SK-MEL-5 (cell line): ENCODE measurements at places on chromosomes 13 and 19. TPM values are rescaled to one million over a fixed set of nuclear protein-coding genes. Genes with fewer than 3 reads are reported as not detected.

Gene CAPN12
- total RNA-seq: not detected in 2 replicates

Gene BEST2
- not detected in 2 replicates for total RNA-seq

Gene GNA15
- not detected in 2 replicates for total RNA-seq

Gene RDH13
- 18.1 and 20.7 TPM in 2 replicates for total RNA-seq

Gene ZNF813
- 3.4 and 3.9 TPM in 2 replicates for total RNA-seq

Gene ZFR2
- 0.18 and 0.72 TPM in 2 replicates for total RNA-seq

Gene HSPB6
- total RNA-seq: not detected in 2 replicates

Gene KIR2DL3
- total RNA-seq: not detected in 2 replicates

Gene SIGLEC14
- total RNA-seq: not detected in 2 replicates

Gene ZNF415
- 0.21 TPM in 1 of 2 replicates, not detected in the other for total RNA-seq

Gene TIMM29
- total RNA-seq: 19.3 and 23.0 TPM in 2 replicates

Gene CATSPERD
- total RNA-seq: not detected in 2 replicates

Gene ZNF324B
- 6.8 TPM in 2 replicates for total RNA-seq

Gene PROZ
- not detected in 2 replicates for total RNA-seq

Gene PABPC3
- total RNA-seq: 0.11 and 0.13 TPM in 2 replicates

Gene CD33
- total RNA-seq: 0.19 and 0.63 TPM in 2 replicates

Gene ACP5
- 64.7 and 68.3 TPM in 2 replicates for total RNA-seq

Gene SOX1
- total RNA-seq: not detected in 2 replicates

Gene ADAMTS10
- not detected in 2 replicates for total RNA-seq

Gene ZNF324
- total RNA-seq: 6.3 and 7.7 TPM in 2 replicates

Gene COL4A2
- total RNA-seq: 23.4 and 25.7 TPM in 2 replicates

Gene CCDC8
- total RNA-seq: not detected in 2 replicates

Gene MCEMP1
- total RNA-seq: not detected in 2 replicates

Gene IRF3
- total RNA-seq: 23.3 and 27.6 TPM in 2 replicates

Gene CEACAM16
- total RNA-seq: not detected in 2 replicates

Gene S1PR4
- 0.24 TPM in 1 of 2 replicates, not detected in the other for total RNA-seq

Gene VSTM1
- total RNA-seq: not detected in 2 replicates

Gene FBXO17
- 29.0 and 30.3 TPM in 2 replicates for total RNA-seq

Gene CACNG6
- total RNA-seq: not detected in 2 replicates

Gene NUDT15
- 38.5 and 41.3 TPM in 2 replicates for total RNA-seq

Gene TUBA3C
- 0.16 and 0.72 TPM in 2 replicates for total RNA-seq

Gene KCNC3
- 0.55 and 0.59 TPM in 2 replicates for total RNA-seq

Gene TLE2
- 2.2 and 6.1 TPM in 2 replicates for total RNA-seq

Gene ZSCAN4
- total RNA-seq: not detected in 2 replicates

Gene DDA1
- 14.0 and 14.1 TPM in 2 replicates for total RNA-seq

Gene TSEN34
- 46.1 and 49.0 TPM in 2 replicates for total RNA-seq

Gene ACTMAP
- total RNA-seq: 0.13 and 0.51 TPM in 2 replicates

Gene RXFP2
- not detected in 2 replicates for total RNA-seq

Gene OR1I1
- not detected in 2 replicates for total RNA-seq

Gene B3GNT3
- not detected in 2 replicates for total RNA-seq

Gene ETV2
- total RNA-seq: 0.40 TPM in 1 of 2 replicates, not detected in the other

Gene MRPS12
- 73.1 and 83.7 TPM in 2 replicates for total RNA-seq

Gene TMPRSS9
- total RNA-seq: not detected in 2 replicates

Gene DHDH
- total RNA-seq: 0.24 and 0.45 TPM in 2 replicates

Gene OR10H1
- not detected in 2 replicates for total RNA-seq
